ENCODE measurements at places on chromosomes 13 and 19.
A peak's percentile ranks its signal among the peaks of the same experiment; 100 is the strongest.

GRCh38 chr13:105008604-105009003 is 1526.9 kb downstream of the EFNB2 start:
- no peak for DNase-seq

GRCh38 chr13:22748866-22749577 is 431.8 kb upstream of the SGCG start:
- peak; percentile 2 for DNase-seq

GRCh38 chr13:89066868-89067466 is 1395.8 kb downstream of the SLITRK5 start:
- DNase-seq = peak; percentile 70

DNA sequence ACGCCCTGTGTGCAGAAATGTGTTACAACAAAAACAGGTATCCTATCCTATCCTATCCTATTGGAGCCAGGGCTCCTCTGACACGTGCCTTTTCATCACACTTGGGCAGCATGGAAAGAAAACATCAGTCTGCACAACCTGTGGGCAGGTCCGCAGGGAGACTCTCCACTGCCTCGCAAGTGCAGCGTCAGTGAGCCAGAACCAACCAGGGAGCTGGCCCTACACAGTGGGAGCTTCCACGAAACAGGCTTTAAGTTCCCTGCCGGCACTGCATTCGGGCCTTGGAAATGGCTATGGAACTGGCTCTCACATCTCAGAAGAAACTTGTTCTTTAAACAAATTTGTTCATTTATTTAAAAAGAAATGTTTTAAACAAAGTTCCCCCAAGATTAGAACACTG is 49.5 kb downstream of the SLC7A1 start:
- DNase-seq = no peak

GRCh38 chr13:92735909-92736308 is 490.7 kb upstream of the GPC6 start:
- DNase-seq = no peak

DNA sequence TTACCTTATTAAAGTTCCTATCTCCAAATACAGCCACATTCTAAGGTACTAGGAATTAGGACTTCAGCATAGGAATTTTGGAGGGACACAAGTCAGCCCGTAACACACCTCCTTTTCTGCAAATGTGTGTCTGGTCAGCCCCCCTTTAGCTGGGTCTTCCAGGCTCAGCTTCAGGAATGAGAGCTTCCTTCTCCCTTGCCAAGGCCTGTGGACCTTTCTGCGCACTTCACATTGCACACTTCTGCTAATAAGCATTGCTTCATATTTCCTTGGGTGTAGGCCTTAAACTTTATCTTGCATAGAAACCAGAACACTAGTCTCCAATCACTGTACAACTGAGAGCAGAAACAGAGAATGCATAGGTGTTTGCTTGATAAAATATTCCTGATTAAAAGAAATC is 4.5 kb upstream of the STK24 start:
- no peak for DNase-seq

DNA sequence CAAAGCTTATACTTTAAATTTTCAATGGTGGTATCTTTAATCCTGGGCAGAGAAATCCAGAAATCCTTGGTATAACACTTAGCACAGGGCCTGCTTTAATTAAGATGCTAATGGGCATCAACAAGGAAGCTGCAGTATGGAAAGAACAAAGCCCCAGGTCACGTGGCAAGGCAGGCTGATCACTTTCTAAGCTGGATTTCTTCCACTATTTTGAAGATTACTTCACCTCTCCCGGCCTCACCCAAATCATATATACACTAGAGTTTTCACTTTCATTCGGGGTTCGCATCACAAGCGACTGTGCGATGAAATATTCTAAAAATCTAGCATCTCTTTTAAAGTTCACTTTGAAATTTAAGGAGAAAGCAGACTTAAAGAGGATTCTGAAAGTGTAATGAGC is 71.8 kb downstream of the STARD13 start:
- DNase-seq = no peak

All from bronchial epithelial cell (primary cell).